ENCODE measurements at places on chromosomes 13 and 19. TPM values are rescaled to one million over a fixed set of nuclear protein-coding genes. Genes with fewer than 3 reads are reported as not detected.

- H3K4me1 ChIP-seq, result peaks cover 9% of the 10 kb centered on the region
- no peaks in the 10 kb centered on the region for H3K36me3 ChIP-seq
These were observed 155.9 kb upstream of the IPO5 start for GRCh38 chr13:97797553-97797952.

DNA sequence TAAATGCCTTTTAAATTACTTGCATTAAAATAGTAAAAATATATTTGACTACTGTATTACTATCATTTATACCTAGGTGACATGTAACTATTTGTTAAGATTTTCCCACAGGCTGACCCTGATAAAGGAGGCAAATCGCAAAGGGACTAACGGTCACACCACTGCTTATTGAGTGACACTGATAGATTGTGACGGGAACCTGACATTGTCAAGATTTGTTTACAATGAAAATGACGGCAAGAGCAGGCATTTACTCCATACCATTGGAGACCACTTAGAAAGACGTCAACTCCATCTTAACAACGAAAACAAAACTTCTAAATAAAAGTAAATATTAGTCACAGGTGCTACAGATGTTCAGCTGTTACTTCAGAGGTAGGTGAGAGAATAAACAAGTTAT is 289.0 kb downstream of the DACH1 start:
- no peaks in the 10 kb centered on the region for H3K36me3 ChIP-seq
- no peak overlapping the region for H3K27ac ChIP-seq
- H3K4me3 ChIP-seq, result no peak overlapping the region
- no peaks in the 10 kb centered on the region for H3K27me3 ChIP-seq
- H3K4me1 ChIP-seq, result no peaks in the 10 kb centered on the region

DNA sequence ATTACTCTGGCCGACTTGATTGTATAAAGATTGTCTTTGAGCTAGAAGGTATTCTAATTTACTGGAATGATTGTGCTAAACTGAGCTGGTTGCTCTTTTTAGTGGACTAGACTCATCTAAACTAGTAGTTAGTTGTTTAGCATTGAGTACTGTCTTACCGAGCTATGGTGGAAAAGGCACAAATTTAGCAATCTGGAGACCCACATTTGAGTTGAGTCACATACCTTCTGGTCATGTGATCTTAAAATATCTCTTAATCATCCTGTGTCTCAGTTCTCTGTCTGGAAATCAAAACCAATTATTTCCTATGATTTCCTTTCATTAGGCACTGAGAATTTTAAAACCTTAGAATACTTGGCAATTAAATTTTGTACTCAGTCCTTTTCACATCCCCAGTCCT is 349.5 kb downstream of the IRS2 start:
- no peak for DNase-seq
- no peaks in the 10 kb centered on the region for H3K36me3 ChIP-seq
- no peaks in the 10 kb centered on the region for H3K4me1 ChIP-seq
- H3K27me3 ChIP-seq, result peaks cover 5% of the 10 kb centered on the region
- no peak overlapping the region for H3K27ac ChIP-seq
- H3K4me3 ChIP-seq, result no peak overlapping the region

DNA sequence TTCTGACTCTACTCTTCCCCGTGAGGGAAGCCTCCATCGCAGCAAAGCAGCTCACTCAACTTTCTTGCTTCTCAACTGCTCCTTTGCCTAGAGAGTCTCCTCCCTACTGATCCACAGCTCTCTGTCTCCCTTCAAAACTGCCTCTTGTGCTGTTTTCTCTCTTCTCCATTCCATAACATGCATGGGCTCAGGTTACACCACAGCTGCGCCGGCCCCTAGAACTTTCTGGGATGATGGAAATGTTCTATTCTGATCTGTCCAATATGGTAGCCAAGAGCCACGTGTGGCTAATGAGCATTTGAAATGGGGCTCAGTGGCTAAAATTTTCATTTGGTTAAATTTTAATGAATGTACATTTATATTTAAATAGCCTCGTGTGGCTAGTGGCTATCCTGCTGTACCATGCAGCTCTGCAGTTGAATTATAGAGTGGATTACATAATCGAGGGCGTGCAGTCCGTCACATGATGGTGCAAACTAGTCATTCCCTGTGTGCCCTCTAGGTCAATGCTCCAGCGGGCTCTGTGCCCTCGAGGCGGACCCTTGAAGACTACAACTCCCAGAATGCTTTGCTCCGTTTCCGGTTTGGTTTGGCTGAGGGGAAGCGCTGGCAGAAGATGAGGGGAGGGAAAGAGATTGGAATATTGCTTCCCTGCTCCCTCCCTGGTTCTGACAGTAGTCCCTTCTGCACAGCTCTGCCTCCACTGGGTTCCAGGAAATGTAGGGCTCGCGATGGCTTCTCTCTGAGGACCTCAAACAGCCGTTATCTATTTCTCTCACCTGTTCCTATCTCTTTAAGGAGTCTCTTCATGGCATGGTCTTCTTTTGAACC is 109.8 kb downstream of the CACNA1A start:
- peaks cover 10% of the 10 kb centered on the region for H3K27me3 ChIP-seq
- H3K36me3 ChIP-seq, result peaks cover 12% of the 10 kb centered on the region
- peak; percentile 50 for DNase-seq
- no peak overlapping the region for H3K4me3 ChIP-seq
- peaks cover 55% of the 10 kb centered on the region for H3K4me1 ChIP-seq

DNA sequence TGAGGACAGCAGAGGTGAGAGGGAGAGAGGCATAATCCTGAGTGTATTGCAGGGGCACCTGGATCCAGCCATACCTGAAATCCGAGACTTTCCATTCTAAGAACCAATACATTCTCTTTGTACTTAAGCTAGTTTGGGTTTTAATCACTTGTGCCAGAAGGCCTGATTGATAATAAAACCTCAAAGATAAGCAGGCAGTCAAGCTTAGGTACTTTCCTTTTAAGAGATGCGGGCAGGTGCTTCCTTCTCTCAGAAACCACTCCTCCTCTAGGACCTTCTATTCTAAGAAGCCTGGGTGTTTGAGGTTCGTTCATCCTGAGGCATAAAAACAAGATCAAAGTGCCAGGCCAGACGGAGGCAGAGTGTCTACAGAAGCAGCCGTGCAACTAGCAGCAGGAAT is 22.2 kb downstream of the FAM187B start:
- no peak overlapping the region for H3K27ac ChIP-seq
- no peak for DNase-seq
- H3K4me1 ChIP-seq, result no peaks in the 10 kb centered on the region
- no peaks in the 10 kb centered on the region for H3K36me3 ChIP-seq

DNA sequence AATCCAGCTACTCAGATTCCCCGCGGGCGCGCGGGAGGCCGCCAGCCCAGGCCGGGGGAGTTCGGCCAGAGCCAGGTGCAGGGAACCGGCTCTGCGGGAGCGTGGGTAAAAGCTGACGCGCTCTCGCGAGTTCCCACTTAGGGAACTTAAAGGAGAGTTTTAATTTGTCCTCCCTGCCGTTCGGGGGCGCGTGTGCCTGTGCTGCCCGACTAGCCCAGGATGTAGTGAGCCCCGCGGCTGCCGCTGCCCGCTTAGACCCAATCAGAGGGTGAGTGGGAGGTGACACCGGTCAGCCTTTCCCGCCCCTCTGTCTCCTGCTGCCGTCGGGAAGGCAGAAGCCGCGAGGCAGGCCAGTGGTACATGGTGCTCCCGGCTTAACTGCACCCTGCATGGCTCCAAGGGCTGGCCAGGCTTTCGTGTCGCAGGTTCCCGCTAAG is 36.0 kb upstream of the NEK3 start:
- H3K27ac ChIP-seq, result no peak overlapping the region
- no peaks in the 10 kb centered on the region for H3K36me3 ChIP-seq
- H3K4me3 ChIP-seq, result peak overlapping the region; percentile 98
- H3K4me1 ChIP-seq, result peaks cover 10% of the 10 kb centered on the region
- peaks cover 2% of the 10 kb centered on the region for H3K27me3 ChIP-seq
- no peak for DNase-seq

GRCh38 chr13:60227158-60227557 is 63.4 kb upstream of the DIAPH3 start:
- H3K27ac ChIP-seq, result no peak overlapping the region
- no peak for DNase-seq
- peaks cover 15% of the 10 kb centered on the region for H3K4me1 ChIP-seq
- H3K27me3 ChIP-seq, result peaks cover 4% of the 10 kb centered on the region
- no peaks in the 10 kb centered on the region for H3K36me3 ChIP-seq
- H3K4me3 ChIP-seq, result no peak overlapping the region

DNA sequence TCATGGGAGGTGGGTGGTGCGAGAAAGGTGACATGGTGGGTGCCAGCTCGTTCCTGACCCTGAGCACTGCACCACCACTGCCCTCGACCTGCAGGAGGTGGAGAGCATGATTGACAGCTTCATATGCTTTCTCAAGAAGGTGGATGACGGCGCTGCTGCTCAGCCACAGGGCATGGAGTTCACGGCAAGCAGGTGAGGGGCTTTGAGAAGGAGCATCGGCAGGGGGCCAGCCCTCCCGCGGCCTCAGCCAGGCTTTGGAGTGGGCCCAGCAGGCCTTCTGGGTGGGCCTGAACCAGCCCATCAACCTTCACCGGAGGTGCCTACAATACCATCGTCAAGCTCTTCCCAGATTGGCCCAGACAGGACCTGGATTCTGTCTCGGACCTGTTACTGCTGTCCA is 18.9 kb upstream of the ZNF14 start:
- DNase-seq, result no peak
- H3K27ac ChIP-seq, result no peak overlapping the region
- H3K4me3 ChIP-seq, result no peak overlapping the region
- H3K4me1 ChIP-seq, result no peaks in the 10 kb centered on the region
- H3K36me3 ChIP-seq, result 0 out of 2 replicates have a peak, but pooled peaks cover 10% of the 10 kb centered on the region

GFY gene
- total RNA-seq, result not detected

INAFM1 gene
- total RNA-seq, result 13.8 TPM

DNA sequence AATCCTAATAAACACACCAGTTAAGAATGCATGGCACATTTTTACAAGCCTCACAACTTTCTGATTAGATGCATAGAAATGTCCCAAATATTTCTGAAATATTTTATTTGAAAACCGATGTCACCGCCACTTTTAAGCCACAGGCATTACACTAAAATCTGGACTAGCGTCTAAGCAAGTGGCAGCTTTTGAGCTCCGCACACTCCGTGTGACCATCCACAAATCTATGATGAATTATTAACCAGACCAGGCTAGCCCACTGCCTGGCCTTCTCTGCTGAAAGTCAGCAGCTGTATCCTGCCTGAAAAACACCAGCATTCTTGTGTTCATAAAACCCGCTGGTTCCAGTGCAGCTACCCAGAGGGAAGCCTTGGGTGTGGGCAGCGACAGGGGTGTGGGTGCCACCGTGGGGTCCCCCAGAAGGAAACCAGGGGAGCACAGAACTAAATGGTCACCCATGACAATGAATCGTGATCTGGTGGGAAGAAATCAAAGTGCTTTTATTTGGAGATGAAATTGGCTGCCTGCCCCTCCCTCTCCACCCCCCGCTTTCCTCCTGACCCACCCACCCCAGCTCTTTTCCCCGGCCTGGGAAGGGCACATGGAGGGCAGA is 13.8 kb downstream of the RASA3 start:
- H3K27me3 ChIP-seq, result peaks cover 11% of the 10 kb centered on the region
- peaks cover 15% of the 10 kb centered on the region for H3K36me3 ChIP-seq
- H3K4me1 ChIP-seq, result peaks cover 78% of the 10 kb centered on the region
- peak overlapping the region; percentile 99 for H3K27ac ChIP-seq
- DNase-seq, result peak; percentile 68

DNAAF3 gene
- 0.80 TPM for total RNA-seq

ISYNA1 gene
- total RNA-seq, result 3.5 TPM

OR7C2 gene
- not detected for total RNA-seq

GDF15 gene
- total RNA-seq, result 37.5 TPM

GZMM gene
- not detected for total RNA-seq

ZNF471 gene
- 2.6 TPM for total RNA-seq

- no peak overlapping the region for H3K27ac ChIP-seq
- DNase-seq, result no peak
- no peaks in the 10 kb centered on the region for H3K27me3 ChIP-seq
These were observed 93.2 kb upstream of the CSNK1A1L start for GRCh38 chr13:37198629-37199028.

DNA sequence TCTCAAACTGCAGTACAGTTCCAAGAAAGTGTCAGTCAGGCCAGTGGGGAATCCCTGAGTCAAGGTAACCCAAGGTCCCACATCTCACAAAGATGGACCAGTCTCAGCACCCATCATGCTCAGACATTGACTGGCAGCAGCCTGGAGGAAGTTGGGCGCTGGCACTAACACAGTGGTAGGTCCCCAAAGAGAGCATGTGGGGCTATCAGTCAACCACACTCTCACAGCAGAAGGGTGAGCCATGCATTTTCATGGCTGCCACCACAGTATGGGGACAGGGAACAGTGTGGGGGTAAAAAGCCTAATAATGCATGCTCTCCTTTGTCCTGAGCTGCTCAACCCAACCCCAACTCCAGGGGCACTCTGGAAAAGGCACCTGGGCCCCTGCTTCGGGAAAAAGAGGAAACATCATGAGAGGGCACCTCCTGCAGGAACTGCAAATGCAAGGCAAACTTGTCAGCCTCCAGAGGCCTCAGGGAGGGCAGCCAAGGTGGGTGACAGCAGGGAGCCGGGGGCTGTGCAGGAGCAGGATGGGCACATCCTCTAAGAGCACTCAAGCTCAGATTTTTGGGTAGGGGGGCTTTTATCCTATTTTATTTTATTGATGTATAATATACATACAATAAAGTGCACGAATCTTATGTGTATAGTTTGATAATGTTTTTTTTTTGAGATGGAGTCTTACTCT is 9.5 kb upstream of the PLEKHF1 start:
- DNase-seq, result no peak
- peaks cover 7% of the 10 kb centered on the region for H3K4me1 ChIP-seq
- no peaks in the 10 kb centered on the region for H3K36me3 ChIP-seq
- H3K4me3 ChIP-seq, result no peak overlapping the region

- H3K36me3 ChIP-seq, result no peaks in the 10 kb centered on the region
- no peak overlapping the region for H3K27ac ChIP-seq
- peaks cover 1% of the 10 kb centered on the region for H3K27me3 ChIP-seq
- no peak overlapping the region for H3K4me3 ChIP-seq
These were observed 11.8 kb upstream of the TLE5 start for GRCh38 chr19:3073931-3074595.

CBY2 gene
- not detected for total RNA-seq

DNA sequence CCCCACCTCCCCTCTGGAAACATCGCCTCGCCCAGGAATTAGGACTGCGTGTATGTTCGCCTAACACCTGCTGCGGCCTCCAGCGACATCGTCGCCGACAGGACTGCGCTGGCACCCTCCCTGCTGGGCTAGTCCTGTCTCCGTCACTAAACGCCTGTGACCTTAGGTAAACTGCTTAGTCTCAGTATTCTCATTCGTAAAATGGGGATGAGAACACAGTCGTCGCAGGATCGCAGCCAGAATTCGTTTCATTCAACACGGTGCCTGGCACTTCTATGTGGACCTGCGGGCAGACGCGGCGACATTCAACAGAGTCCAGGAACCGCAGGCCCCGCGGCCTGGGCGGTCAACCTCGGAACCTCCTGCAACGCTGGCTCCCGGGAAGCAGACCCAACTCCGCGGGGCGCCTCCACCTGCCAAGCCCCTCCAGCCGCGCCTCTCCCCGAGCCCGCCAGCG is 485 bp downstream of the CRYL1 start:
- DNase-seq, result no peak
- peaks cover 1% of the 10 kb centered on the region for H3K36me3 ChIP-seq
- H3K27ac ChIP-seq, result peak overlapping the region; percentile 46
- H3K4me3 ChIP-seq, result peak overlapping the region; percentile 92
- H3K27me3 ChIP-seq, result no peaks in the 10 kb centered on the region

GRCh38 chr13:78129823-78130222 is 211.2 kb upstream of the EDNRB start:
- H3K4me3 ChIP-seq, result no peak overlapping the region
- H3K36me3 ChIP-seq, result no peaks in the 10 kb centered on the region
- H3K27ac ChIP-seq, result no peak overlapping the region
- H3K27me3 ChIP-seq, result peaks cover 12% of the 10 kb centered on the region
- no peaks in the 10 kb centered on the region for H3K4me1 ChIP-seq
- no peak for DNase-seq

- DNase-seq, result no peak
- peak overlapping the region; percentile 92 for H3K4me3 ChIP-seq
- H3K36me3 ChIP-seq, result no peaks in the 10 kb centered on the region
- no peaks in the 10 kb centered on the region for H3K27me3 ChIP-seq
- peaks cover 52% of the 10 kb centered on the region for H3K4me1 ChIP-seq
These were observed 2.5 kb downstream of the USP12 start for GRCh38 chr13:27168906-27169657.
